ENCODE measurements at places on chromosomes 7 and 10.

DNA sequence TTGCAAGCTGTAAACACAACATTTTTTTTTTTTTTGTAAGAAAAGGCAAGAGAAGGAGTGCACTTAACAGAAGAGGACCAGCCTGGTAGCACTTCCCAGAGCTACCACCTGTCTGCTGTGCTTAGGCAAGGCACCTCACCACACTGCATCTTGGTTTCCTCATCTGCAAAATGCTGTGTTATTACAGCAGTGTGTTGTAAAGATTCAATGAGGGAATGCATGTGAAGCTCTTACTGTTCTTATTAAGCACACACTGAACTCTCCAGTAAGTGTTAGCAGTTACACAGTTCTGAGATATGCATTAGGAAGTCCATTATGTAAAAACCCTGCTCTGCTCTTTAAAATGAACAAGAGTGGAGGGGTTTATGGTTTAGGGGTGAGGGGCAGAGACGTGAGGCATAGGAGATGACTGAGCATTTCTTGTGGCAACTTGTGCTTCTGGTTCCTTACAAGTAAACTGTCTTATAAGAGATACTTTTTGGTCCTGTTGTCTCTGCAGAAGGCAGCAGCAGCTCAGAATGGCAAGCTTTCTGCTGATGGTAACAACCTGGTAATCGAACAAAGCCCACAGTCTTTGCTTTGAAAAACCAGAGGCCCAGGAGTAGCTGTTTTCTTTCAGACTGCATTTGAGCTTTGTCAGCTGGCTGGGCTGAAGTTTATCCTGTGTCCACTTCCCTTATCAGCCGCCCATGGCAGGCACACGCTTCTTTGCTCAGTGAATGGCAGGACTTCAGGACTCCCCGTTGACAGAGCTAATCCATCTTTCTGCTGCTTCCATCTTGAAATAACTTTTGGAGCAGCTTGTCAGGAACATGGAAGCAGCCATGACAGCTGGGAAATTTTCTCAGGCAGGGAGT is 98.8 kb upstream of the BMPER start:
- DNase-seq, result no peak

DNA sequence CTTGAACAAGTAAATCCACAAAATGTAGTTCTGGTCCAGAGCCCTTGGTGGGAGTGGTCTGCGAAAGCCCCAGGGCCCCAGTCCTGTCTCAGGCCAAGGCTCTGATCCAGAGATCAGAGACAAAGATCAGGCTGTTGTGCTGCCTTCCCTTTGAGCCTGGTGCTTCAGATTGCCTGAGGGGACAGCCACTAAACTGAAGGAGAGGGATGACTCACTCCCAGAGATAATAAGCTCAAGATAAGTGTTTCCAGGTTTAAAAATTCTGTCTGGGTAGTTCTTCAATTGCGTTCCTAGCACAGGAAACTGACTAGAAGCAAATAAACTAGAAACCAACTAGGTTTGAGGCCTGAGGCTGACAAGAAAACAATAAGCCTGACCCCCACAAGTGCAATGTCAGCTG is 190.2 kb downstream of the RAMP3 start:
- DNase-seq, result no peak

GRCh38 chr10:52566471-52567246 is 205.9 kb downstream of the MBL2 start:
- DNase-seq, result no peak

- no peak for DNase-seq
These were observed 18.6 kb downstream of the RPP30 start for GRCh38 chr10:90890347-90890746.

- DNase-seq, result no peak
These were observed 411.8 kb downstream of the ARL4A start for GRCh38 chr7:13099154-13099795.

GRCh38 chr10:49577182-49577925 is 32.8 kb upstream of the SLC18A3 start:
- DNase-seq, result no peak

GRCh38 chr10:803041-803741 is 113.7 kb upstream of the DIP2C start:
- no peak for DNase-seq

DNA sequence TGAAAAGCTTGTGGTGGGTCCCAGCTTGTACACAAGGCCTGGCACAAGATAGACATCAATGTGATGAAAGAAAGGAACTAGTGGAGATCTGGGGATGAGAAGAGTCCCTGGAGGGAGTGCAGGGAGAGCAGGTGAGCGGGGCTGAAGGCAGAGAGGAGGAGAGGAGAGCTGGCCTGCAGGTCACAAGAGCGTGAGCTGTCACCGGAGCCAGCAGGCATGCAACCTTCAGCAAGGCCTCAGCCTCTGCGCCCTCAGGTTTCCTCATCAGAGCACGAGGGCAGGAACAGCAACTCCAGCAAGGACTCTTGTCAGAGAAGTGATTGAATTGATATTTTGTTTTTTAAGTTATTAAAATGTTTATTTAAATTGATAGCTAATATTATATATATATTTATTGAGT is 188.6 kb downstream of the CXCL12 start:
- no peak for DNase-seq

DNA sequence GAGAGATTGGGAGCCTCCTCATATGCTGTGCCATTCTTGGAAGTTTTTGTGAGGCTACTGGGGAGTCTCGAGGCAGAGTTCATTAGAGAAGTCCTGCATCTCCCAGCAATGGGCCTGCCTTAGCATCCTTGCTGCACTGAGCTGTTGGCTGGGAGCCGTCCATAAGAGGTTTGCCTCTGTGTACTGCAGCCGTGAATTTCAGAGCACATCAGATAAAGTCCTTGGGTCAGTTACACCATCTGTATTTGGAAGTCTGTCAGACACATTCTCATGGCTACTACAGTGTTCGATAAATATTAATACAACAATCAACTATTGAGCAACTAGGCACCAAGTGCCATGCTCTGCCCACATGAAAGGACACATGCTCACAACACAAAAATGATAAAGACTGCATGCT is 100.5 kb upstream of the SEC61G start:
- DNase-seq, result no peak

DNA sequence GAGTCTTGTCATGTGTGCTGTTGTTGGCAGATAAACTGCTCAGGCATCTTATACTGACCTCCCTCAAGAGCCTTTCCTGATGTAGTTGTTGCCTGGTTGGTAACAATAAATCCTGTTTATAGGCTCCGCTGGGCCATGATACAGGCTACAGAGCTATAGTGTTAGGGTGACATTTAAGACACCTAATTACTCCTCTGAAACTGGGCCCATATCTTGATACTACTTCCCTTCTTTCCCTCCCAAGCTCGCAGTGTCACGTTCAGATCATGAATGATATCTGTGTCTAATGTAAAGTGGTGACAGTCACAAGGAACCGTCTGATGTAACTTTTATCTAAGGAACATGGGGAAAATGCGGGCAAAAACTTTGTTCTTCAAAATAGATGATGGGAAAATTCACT is 35.4 kb downstream of the CROT start:
- no peak for DNase-seq

DNA sequence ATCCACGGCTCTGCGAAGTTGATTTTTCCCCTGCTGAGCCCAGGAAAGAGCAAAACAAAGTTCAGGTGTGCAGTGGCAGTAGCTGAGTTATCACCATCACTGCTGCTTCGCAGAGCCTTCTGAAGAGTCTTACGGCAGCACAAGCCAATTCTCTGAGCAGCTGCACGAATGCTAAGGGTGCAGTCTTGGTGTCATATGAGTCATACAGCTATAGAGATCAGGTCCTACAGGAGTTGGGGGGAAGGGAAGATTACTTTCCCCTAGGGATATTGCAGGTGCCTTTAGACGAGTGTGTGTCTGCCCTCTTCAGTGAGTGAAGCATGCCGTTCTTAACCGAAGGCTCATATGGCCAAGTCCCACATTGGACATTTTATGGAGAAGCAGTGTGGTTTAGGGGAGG is 227.8 kb downstream of the CELF2 start:
- peak; percentile 68 for DNase-seq

GRCh38 chr7:55054758-55055157 is 35.9 kb downstream of the EGFR start:
- DNase-seq, result no peak

DNA sequence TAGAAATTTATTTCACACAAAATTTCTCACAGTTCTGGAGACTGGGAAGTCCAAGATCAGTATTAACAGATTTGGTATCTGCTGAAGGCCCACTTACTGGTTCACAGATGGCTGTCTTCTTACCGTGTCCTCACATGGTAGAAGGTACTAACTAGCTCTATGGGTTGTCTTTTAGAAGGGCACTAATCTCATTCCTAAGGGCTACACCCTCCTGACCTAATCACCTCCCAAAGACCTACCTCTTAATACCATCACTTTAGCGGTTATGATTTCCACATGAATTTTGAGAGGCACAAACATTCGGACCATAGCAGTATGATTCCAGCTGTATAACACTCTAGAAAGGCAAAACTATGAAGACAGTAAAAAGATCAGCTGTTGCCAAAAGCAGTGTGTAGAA is 8.0 kb downstream of the PNPLA8 start:
- DNase-seq, result no peak

DNA sequence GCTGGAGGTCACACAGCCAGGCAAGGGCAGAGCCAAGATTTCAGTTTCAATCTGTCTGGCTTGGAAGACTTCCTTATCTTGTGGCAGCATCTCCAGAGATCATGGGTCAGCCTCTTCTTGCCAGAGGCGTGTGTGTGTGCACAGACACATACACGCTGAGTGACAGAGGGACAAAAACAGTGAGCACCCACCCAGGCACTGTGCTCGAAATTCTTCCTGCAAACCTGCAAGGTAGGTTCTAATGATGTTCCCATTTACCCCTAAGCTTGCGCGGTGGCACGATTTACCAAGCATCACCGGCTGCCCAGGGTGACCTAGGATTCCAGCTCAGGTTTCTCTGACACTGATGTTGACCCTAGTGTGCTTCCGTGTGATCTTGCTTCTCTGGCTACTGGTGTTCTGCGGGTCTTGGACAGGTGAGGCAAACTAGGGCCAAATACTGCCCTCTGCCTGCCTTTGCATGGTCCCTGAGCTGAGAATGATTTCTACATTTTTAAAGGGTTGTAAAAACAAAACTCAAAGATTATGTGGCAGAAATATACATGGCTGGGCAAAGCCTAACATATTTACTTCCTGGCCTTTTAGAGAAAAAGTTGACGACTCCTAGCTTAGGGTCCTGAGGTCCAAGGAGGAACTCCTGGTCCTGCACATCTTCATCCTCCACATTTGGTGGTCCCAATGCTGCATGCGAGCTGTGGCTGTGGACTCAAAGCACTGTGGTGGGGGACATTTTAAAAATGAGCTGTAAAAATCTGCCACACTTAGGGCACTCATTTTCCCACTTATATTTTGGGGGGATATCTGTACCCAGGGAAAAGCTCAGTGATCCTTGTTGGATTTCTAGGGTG is 268.5 kb downstream of the RPS24 start:
- no peak for DNase-seq

DNA sequence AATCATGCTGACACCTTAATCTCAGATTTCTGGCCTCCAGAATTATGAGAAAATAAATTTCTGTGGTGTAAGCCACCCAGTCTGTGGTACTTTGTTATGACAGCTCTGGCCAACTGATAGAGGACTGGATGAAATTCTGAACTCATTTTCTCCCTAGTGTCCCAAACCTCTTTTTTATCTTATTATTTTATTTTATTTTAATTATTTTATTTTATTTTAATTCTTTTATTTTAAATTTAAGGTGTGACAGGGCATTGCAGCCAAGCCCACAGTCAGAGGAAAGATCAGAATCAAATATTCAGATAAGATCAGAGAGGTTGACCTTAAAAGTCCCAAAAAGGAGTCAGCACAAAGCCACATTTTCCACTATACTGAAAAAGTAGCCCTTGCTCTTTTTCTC is 228.1 kb downstream of the TFEC start:
- no peak for DNase-seq

GRCh38 chr7:94450044-94450697 is 55.5 kb downstream of the COL1A2 start:
- DNase-seq, result no peak

- DNase-seq, result no peak
These were observed 28.2 kb upstream of the ADCYAP1R1 start for GRCh38 chr7:31023877-31024276.

DNA sequence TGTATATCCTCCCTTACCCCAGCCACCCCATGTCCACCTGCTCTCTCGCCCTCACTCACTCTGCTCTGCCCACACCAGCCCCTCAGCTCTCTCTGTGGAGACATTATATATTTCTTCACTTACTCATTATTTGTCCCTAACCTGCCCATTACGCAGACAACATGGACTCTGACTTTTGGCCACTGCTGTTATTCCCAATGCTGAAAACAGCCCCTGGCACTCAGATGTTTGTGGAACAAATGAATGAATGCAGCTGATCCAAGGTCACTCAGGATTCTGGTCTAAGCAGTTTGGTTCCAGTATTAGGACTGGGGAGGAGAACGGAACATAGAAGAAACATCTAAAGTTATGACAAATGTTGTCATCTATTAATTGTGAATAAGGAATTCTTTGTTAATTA is 26.7 kb downstream of the GNA12 start:
- no peak for DNase-seq

DNA sequence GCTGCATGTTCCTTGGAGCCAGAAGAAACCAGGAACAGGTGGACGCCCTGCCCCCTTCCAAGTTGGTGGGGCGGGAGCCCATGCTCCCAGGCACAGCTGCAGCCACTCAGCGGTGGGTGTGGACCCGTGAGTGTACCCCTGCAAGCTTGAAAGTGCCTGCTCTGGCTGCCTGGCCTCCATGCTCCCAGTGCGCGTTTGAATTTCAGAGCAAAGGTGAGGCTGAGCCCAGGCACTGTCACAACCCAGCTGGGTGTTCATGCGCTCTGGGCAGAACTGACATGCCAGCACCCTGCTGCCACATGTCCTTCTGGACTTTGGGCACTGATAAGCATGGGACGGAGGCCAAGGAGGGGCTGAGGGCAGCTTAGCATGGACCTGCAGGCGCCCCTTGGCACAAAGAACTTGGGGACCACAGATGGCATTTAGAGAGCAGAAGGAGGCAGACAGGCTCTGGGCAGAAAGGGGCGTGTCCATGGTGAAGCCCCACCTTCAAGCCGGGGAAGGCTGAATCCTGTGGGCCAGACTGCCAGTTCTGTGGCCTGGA is 402.0 kb upstream of the NRG3 start:
- no peak for DNase-seq

DNA sequence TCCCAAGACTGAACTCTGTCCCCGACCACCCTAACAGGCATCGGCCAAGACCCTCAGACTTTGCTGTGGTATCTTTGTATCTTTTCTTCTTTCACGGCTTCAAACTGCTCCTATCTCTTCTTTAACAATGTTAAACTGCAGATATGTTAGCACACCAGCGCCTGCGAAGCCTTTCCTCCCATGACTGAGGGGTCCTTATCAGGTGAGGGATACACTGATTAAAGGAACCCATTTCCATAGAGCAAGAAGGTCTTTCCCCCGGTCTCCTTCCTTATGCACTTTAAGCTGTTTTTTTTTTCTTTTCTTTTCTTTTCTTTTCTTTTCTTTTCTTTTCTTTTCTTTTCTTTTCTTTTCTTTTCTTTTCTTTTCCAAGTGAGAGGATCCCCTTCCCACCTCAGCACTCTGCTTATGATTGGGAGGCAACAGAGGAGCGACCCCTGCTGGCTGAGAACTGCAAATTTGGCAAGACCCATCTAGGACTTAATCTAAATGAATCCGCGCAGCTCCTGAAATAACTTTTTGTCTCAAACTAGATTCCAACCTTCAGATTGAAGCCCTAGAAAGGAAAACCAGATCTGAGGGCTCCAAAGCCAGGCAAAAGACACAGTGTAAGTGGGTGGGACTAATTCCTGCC is 109.9 kb downstream of the ITGB8 start:
- no peak for DNase-seq

Measured in DMS79 (cell line).